ENCODE measurements at places on chromosomes 11 and 22.

DNA sequence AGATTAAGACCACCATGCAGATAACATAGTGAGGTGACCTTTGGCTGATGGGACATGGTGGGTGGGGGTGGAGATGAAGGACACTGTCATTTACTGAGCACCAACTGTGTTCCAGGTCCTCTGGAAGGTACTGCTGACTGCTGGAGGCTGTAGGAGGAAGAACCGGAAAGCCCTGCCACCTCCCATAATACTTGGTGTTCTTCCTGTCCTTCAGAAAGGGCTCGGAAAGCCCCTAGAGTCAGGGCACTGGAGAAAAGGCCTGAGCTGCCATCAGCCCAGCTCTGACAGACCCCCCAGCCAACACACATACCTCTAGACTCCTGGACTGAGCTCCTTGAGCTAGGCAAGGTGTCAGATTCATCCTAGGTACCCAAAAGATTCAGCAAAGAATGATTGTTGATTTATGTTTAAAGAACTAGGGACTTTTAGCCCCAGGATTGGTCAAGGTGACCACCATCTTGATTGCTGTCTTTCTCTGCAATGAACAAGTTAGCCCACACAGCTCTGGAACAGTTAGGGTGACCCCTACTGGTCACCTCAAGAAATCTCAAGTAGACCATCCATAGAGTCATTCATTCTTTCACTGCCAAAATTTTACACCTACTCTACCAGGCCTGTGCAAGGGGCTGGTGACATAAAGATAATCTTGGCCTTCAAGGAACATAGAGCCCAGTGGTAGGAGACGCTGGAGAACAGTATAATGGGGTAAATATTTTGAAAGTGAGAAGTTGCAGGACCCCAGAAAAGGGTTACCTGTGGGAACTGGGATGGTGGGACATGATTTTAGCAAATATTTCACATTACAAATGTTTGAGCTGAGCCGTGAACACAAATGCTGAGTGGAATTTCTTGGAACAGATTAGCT lies 39.4 kb downstream of the IRAG1 start:
- DNase-seq = peak; percentile 29

GRCh38 chr11:67178878-67179277 lies 59.8 kb downstream of the KDM2A start:
- DNase-seq = no peak

GRCh38 chr22:38479096-38479837 lies 11.4 kb downstream of the KDELR3 start:
- no peak for DNase-seq

DNA sequence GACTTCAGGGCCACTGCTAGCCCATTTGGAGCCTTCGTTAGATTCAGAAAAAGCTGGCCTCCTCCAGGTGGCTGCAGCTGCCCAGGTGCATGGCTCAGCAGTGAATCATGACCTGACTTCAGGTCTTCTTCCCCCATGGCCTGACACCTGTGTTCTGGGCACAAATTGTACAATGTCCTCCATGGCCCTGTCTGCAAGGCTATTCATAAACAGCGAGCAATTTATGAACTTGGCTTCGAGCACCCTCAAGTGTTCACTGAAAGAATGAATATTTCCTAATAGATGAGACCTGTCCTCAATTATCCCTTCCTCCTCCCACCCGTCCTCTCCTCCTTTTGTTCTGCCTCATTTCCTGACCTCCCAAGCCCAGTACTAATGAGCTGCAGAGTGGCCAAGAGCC lies 12.2 kb upstream of the VPS37C start:
- DNase-seq = peak; percentile 35

- no peak for DNase-seq
These were observed 54.3 kb downstream of the SCUBE1 start for GRCh38 chr22:43288807-43289420.

DNA sequence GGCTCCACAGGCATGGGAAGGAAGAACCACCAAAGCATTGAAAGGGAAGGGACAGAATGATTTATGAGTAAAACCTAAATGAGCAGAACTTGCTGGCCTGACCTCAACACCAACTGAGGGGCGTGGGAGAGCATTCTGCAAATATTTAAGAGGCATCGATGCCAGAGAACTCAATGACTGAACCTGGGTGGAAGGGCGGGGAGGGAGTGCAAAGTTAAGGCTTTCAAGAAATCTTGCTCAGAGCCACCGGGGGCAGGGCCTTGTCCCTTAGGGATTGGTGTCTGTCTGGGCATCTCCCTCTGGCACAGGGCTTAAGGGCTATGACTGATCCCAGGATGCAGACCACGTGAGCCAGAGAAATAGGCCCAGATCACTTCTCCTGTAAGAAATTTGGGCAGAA lies 137.1 kb downstream of the ADAMTS15 start:
- DNase-seq = no peak

DNA sequence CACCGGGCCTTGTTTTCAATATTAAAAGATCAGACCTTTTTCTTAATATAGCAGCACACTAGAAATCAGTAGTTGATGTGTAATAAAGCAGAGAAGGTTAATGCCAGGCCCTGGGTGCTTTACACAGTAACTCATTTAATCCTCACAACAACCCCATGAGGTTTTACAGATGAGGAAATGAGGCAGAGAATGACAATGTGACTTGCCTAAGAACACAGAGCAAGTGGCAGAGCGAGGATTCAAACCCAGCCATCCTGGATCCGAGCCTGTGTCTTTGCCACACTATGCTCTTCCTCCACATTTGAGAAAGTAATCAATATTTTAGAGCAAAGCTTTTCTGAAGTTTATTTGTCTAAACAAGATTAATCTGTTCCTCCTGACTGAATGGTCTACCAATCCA lies 7.2 kb downstream of the JAML start:
- DNase-seq = no peak

GRCh38 chr11:41578421-41579051 lies 119.1 kb upstream of the LRRC4C start:
- DNase-seq = no peak

DNA sequence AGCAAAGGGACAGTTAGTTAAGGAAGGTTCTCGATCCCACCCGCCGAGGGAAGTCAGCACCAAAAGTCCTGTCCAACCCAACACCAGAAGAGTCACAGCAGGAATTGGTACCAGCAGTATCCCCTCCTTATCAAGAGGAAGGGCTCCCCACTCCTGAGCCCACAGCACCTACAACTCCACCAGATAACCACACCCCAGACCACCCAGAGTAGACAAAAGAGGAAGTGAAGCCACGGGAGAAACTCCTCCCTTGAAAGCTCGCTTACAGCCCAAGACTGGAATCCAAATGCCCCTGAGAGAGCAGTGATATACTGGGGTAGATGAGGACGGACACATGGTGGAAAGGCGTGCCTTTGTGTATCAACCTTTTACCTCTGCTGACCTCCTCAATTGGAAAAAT lies 7.3 kb upstream of the CD5 start:
- DNase-seq = no peak

- DNase-seq = no peak
These were observed 3.1 kb upstream of the IGF2 start for GRCh38 chr11:2142300-2142759.

DNA sequence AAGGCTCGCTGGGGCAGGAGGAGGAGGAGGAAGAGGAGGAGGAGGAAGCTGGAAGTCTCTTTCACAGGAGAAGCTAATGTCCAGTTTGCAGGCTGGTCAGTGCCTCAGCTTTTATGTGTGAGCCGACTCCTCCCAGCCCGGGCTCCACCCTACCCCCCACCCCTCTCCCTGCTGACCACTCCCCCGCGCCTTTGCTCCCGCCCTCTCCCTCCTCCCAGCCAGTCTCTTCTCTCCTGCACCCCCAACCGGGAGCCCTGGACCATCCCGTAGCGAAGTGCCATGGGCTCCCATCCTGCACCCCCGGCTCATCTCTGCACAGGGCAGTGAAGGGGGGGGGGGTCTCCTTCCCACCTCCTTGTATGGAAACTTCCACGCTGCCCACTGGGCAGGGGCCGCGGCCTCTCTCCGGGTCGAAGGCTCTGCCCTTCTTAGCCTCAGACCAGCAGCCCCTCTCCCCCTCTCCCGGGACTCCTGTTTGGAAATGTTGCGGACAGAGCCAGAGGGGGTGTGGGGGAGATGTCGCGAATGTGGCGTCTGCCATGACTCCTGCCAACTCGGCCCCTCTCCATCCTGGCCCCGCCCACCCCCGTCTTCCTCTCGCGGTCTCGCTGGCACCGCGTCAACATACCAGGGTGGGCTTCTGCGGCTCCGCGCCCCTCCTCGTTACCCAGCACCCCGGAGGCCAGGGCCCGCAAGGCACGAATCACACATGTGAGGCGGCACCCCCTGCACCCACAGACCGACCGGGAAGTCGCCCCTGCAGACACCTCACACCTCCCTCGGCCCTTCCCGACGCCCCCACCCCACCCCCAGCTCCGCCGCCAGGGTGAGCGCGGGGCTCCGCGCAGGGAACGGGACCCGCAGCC lies 1.8 kb downstream of the IGF2 start:
- peak; percentile 65 for DNase-seq

DNA sequence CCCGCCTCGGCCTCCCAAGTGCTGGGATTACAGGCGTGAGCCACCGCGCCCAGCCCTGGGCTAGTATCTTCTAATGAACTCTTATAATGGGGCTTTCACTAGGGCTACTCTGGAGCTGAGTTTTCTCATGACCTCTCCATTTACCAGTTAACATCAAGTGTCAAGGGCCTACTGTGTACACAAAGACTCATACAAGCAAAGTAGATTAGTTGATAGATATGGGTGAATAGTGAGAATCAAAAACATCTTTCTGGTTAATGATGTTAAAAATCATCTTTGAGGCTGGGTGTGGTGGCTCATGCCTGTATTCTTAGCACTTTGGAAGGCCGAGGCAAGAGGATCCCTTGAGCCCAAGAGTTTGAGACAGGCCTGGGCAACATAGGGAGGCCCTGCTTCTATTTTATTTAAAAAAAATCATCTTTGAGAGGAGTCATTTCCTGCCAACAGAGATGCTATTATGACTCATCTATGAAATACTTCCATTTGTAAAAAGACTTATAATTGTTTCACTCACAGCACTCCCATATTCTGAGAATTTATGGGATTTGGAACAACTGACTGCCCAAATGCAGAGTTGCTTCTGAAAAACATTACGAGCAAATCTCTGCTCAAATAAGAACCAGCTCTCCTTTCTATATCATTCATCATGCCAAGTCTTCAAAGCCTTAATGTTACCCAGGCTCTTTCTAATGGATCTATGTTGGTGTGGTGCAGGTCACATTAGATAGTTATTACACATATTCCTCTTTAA lies 57.0 kb downstream of the GDPD4 start:
- no peak for DNase-seq

- peak; percentile 36 for DNase-seq
These were observed 401.0 kb downstream of the LARGE1 start for GRCh38 chr22:33519071-33519973.
